ENCODE measurements at places on chromosomes 16 and 17.
A peak's percentile ranks its signal among the peaks of the same experiment; 100 is the strongest.

GRCh38 chr17:68587847-68588246, 13.3 kb downstream of the FAM20A start:
- DNase-seq, result no peak

- no peak for DNase-seq
These were observed 5.2 kb downstream of the TRAF4 start for GRCh38 chr17:28748852-28749515.

DNA sequence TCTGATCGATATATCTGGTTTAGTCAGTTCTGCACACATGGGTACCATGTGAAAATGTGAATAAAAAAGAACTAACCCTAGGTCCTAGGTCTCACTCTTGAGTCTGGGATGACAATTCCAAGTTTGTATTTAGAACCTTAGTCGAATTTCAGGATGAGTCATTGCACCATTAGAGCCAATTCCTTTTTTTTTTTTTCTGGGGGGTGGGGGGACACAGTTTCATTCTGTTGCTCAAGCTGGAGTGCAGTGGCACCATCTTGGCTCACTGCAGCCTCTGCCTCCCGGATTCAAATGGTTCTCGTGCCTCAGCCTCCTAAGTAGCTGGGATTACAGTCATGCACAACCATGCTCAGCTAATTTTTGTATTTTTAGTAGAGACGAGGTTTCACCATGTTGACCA, 41.6 kb downstream of the SPAG9 start:
- DNase-seq, result no peak

DNA sequence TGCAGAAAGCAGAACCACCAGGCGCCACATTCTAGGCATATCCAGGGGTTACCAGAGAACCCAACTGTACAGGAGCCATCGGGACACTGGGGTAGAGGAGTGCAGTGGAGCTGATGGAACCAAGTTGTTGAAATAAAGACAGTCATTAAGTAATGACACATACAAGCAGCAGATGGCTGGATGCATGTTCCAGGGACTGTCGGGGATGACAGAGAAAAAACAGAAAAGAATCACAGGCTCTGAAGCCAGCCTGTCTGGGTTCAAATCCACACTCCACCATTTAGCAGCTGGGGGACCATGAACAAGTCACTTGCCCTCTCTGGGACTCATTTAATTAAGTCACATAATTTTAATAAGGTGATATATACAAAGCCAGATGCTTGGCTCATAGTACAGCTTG, 117.1 kb downstream of the ZNF423 start:
- no peak for DNase-seq

GRCh38 chr16:87063543-87063942, 253.6 kb downstream of the C16orf95 start:
- no peak for DNase-seq

DNA sequence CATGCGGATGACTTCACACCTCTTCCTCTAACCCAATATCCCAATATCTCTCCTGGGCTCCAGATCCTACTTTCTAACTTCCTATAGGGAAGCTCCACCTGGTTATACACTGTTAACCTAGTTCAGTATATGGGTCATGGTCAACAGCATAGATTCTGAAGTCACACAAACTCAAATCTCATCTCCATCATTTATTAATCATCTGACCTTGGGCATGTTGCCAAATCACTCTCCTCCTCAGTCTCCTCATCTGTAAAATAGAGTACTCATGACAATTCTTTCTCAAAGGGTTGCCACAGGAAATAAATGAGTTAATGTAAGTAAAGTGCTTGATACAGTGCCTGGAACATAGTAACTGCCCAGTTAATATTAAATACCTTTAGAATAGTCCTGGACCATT, 593 bp upstream of the CD300E start:
- DNase-seq, result no peak

DNA sequence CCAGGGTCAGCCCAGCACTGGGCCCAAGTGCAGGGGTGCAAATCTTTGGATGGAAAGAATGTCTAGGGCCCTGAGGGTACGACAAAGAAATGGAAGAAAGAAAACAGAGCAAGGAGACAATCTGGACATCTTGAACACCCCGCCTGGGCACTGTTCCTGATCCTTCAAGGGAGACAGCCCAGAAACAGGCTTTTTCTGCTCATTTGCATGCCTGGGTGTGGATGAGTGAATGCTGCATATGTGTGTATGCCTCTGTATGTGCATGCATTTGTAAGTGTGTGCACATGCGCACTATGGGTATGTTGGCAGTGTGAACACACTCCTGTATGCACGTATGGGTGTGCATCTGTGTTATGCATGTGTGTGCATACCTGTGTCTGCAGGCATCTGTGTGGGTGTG, 79.2 kb downstream of the ZNF423 start:
- no peak for DNase-seq

DNA sequence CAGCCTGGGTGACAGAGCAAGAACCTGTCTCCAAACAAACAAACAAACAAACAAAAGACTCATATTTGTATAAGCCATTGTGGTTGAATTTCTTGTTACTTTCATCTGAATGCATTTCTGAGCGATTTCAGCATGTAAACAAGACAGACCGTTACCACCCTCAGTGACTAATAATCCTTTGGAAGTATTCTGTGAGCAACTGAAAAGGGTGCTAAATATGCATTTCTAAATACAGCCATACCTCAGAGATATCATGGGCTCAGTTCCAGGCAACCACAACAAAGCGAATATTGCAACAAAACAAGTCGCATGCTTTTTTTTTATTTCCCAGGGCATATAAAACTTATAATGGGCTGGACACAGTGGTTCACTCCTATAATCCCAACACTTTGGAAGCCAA, 109.0 kb downstream of the USP31 start:
- DNase-seq, result no peak

DNA sequence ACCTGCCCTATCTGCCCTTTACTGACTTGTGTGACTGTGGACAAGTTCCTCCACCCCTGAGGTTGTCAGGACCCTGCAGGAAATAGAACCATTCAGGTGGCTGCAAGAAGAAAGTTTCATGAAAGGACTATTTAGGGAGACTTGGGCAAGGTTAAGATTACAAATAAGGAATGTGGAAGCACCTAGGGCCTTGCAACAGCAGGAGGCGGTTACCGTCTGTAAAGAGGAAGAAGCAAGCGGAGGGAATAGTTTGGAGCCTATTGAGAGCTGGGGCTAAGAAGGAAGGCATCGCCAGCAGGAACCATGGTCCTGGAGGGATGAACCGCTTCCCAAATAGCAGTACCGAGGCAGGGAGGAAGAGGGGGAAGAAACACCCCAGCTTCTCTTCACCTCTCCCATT, 132.4 kb downstream of the PRKCB start:
- no peak for DNase-seq

DNA sequence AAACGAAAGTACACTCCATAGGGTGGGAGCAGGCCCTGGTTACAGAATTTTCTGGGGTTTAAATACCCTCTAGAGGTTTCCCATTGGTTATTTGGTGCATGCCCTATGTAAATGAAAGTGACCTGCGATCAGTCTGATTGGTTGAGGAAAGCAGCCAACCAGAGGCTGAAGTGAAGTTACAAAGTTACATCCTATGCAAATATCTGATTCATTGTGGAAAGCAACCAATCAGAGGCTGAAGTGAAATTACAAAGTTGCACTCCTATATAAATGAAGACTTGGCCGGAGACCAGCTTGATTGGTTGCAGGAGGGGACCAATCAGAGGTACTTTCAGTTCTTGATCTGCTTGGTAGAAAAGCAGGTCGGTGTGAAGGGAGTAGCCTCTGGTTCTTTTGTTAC, 24.4 kb downstream of the NAA60 start:
- no peak for DNase-seq

GRCh38 chr17:77429969-77430752, 289.4 kb downstream of the SEC14L1 start:
- DNase-seq, result peak; percentile 63

DNA sequence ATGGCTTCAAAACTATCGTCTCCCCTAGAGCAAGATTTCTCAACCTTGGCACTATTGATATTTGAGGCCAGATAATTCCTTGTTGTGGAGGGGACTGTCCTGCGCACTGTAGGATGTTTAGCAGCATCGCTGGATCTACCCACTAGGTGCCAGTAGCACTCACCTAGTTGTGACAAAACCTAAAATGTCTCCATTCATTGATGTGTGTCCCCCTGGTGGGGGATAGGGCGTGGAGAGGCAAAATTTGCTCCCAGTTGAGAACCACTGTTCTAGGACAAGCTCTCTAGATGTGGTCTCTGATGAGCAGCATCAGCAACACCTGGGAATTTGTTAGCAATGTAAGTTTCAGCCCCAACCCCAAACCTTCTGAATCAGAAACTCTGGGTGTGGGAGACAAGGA, 259.0 kb downstream of the XYLT1 start:
- no peak for DNase-seq

GRCh38 chr16:88928405-88929090, 48.5 kb downstream of the CBFA2T3 start:
- DNase-seq, result no peak

DNA sequence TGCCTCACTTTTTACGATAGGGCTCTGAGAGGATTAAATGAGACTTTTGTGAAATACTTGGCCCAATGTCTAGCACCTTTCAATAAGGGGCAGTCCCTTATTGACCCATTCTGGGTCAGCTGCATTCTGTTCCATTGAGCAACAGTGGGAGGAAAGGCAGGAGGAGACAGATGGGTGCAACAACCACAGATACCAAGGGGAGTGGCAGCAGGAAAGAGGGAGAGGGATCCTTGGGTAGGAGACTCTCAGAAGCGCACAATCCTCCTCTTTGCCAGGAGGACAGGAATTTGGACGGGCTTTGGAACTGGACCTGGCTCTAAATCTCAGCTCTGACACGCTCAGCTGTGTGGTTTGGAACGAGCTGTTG, 3.5 kb downstream of the PIPOX start:
- no peak for DNase-seq

- DNase-seq, result no peak
These were observed 132.7 kb downstream of the CCDC182 start for GRCh38 chr17:57612202-57613071.

DNA sequence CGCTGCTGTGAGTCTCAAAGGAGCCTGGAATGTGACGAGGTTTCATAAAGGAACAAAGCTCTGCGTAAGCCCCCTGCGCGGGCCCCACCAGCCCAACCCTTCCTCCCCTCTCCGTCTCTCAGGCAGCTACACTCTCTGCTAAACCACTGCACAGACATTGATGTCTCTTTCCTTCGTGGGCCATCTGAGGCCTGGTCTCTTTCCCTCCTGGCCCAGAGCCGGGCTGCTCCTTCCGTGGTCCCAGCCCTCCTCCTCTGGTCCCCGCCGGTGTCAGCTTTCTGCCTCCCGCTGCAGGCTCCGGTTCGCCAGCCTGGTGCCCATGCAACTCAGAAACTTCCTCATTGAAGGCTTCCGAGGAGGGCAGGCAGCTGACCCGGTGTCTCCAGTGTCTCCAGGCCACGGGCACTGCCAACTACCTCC, 7.4 kb downstream of the SCARF1 start:
- DNase-seq, result no peak

DNA sequence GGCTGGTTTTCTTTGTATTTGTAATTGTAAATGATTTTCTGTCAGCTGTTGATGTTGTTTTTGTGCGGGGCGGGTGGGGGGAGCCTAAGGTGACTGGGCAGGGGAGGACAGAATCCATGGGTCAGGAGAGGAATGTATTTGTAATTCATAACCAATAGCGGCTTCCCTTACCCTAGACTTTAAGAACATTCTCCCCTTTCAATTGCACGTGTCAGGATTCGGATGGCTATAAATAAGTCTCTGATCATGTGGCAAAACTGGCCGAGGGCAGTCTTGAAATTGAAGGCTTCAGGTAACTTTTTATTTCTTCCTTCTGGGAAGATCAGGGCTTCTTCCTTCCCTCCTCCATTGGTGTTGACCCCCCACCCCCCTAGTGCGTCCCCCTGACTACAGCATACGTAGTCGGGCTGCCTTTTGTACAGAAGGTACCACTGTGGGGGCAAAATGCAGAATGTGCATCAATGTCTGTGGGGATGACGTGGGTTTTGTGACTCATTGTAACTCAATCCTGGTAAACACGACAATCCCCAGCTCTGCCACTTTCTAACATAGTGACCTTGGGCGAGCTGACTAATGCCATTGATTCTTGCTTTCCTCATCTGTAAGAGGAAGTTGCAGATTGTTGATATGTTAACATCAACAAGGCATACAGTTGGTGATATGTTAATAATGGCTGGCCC, 16.2 kb downstream of the MARCHF10 start:
- no peak for DNase-seq

DNA sequence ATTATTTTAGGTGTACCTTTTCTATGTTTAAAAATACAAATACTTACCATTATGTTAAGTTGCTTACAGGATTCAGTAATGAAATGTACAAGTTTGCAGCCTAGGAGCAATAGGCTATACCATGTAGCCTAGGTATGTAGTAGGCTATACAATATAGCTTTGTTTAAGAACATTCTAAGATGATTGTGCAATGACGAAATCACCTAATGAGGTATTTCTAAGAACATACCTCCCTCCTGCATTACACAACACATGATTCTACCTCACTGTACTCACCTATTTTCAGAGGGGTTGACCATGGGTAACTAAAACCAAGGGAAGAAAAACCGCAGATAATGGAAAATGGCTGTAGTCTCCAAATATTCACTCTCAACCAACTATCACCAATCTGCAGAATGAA, 35.3 kb upstream of the TBC1D3K start:
- DNase-seq, result no peak

DNA sequence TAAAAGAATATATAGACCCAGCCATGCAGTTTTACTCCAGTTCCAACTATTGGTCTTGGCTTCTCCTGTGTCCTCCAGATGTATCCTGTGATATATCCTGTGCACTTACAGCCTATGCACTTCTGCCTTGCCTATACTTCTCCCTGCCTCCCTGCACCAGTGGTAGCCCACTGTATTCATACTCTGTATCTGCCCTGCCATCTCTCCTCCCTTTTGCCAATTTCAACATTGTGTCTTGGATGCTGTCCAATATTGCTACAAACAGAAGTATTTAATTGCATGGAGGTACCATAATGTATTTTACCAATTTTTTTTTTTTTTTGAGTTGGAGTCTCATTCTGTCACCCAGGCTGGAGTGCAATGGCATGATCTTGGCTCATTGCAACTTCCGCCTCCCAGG, 242.7 kb downstream of the HAPSTR1 start:
- no peak for DNase-seq

DNA sequence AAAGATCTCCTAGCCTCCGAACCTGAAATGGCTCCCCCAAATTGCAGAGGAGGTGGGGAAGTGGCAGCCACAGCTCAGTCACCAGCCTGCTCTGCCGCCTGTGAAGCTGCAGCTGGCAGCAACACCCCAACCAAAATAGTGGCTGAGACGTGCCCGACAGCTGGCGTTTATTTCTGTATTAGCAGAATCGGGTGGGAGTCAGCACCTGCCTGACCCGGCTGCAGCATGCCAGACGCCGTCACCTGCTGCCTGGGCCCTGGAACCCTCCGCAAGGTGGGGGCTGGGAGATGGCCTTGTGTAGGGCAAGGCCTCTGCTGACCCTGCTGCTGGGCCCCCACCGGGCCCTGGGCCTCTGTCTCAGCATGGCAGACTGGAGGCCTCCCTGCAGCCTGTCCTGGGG, 17.5 kb upstream of the PABPN1L start:
- DNase-seq, result no peak

- DNase-seq, result no peak
These were observed 23.2 kb upstream of the ARHGAP17 start for GRCh38 chr16:25038239-25038954.
